ENCODE measurements at places on chromosomes 11 and 22.
A peak's percentile ranks its signal among the peaks of the same experiment; 100 is the strongest.

DNA sequence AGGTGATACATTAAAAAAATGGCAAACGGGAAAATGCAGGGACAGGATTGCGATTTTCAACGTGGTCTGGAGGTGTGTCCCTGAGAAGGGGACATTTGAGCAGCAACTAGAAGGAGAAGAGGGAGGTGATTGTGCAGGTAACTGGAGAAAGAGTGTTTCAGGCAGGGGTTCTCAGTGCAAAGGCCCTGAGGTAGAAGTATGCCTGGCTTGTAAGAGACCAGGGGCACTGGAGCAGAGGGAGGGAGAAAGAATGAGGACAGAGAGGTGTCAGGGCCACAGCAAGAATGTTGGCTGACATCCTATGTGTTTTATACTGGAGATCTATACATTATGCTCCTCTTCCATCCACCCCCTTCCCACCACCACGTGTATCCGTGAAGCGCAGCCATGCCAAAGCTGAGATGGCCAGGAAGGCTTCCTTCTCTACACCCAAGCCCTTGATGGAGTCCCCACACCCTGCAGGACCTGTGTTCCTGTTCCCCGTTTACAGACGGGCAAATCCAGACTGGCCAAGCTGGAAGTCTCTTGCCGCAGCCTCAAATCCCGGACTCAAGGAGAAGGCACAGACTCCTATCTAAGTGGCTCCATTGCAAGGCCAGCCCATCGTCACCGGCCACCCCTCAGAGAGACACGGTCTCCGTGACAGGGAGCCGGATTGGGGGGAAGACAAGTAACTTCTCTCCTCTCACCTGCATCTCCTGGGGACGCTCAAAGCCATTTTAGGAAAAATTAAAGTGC is 416.1 kb downstream of the MN1 start:
- no peak for DNase-seq

GRCh38 chr11:12284316-12285050 is 92.9 kb upstream of the PARVA start:
- DNase-seq: no peak

GRCh38 chr22:35608088-35608487 is 9.0 kb downstream of the MB start:
- DNase-seq: no peak

DNA sequence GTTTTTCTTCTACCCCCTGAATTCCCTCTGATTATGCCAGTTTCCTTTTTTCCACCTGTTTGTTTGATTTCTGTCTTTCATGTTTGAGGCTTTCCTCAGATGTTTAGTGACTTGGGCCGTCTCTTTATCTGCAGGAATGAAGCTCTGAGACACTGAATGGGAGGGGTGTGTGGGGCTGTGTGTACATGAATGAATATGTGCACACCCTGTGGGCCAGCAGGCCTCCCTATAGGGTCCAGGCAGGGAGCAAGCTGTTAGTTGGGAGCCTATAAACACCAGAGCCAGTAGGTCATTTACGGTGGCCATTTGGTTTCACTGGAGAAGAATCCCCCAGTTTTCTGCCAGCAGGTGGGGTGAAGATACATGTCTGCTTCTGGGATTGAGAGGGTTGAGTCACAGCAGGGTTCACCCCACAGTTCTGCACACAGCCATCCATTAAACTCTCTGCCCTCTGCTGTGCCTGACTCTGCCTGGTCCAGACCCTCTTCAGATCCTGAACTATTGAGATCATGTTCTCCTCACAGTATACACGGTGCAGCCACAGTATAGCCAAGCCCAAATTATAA is 34.8 kb downstream of the BARX2 start:
- DNase-seq: no peak

GRCh38 chr11:8694137-8694536 is 11.5 kb downstream of the RPL27A start:
- DNase-seq: no peak

- DNase-seq: no peak
These were observed 1.6 kb downstream of the CD59 start for GRCh38 chr11:33734441-33735270.

GRCh38 chr11:75219869-75220268 is 20.7 kb upstream of the TPBGL start:
- DNase-seq: no peak

DNA sequence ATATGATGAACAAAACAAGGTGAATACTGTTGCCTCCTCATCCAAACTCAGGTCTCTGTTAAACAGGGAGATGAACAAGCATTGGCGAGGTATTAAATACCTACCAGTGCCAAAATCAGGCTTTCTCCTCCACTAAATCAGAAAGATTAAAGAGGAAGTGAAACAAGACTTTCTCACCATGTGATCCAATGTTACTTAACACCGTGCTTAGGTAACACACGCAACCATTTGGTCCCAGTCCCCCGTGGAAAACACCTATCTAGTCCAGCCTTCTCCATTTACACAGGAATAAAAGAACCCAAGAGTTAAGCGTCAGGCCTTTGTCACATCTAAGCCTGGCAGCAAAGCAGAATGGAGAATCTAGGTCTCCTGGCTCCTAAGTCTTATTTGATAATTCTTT is 34.5 kb downstream of the TENM4 start:
- DNase-seq: no peak

DNA sequence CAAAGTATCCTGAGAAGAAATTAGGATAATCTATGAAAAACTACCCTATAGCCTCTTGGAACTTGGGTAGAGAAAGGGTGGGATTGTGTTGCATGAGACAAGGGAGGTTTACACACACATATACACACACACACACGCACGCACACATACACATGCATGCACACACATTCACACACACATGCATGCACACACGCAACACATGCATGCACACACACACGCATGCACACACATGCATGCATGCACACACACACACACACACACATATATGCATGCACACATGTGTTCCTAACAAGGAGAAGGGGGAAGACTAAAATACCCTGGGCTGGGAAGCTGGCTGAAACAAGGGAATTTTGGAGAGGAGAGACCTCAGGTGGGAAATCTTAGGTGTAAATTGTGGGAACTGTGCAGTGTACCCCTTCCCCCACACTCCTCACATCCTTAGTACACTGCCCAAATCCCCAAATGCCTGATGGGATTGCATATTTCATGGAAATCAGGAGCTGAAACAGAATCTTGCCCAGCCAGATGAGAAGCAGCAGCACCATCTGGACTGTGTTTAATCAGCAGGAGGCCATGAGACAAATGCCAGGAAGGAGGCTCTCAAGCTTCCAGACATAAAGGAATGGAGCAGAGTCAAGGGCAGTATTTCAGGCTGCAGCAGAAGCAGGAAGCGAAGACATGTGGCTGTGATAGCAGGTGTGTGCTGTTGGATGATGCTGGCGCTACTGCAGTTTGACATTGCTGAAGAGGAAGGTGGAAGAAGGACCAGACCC is 14.6 kb upstream of the POLD3 start:
- no peak for DNase-seq

DNA sequence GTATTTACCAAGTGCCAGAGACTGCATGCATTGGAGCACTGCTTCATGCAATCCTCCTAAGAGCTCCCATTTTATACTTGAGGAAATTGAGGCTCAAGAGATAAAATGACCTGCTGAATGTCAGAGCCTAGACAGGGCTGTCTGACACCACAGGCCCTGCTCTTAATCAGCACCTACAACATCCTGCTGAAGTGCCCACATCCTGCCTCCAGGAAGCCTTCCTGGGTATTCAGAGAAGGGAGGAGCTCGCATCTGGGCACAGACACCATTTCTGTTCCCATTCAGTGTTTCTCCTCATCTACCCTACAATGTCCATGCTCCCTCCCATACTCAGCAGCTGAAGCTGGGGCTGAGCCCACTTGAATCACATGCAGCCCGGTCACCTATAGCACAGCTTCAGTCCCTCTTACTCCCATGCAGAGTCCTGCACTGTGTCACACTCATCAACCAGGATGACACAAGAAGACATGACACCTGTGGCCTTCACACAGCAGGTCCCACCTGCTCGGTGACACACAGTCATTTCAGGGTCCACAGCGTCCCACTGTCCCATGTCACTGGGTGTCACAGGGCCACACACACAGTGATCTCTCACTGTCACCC is 53.1 kb downstream of the PDE2A start:
- DNase-seq: peak; percentile 6

DNA sequence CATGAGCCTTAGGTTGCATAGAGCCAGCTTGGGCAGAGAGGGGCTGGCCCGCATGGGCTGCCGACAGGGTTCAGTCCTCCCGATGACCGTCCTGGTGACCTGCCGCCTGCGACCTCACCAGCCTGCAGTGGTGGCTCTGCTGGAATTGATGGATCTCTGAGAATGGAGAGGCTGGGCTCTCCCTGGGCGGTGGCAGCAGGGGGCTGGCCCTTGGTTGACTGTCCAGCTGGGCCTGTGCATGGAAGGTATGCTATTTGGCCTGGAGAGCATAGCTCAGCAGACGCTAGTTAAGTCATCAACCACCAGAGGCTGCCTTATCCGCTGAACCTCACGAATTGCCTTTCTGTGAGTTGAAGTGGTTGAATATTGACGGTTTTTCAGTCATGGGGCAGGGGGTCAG is 19.7 kb downstream of the GRAMD4 start:
- DNase-seq: no peak

DNA sequence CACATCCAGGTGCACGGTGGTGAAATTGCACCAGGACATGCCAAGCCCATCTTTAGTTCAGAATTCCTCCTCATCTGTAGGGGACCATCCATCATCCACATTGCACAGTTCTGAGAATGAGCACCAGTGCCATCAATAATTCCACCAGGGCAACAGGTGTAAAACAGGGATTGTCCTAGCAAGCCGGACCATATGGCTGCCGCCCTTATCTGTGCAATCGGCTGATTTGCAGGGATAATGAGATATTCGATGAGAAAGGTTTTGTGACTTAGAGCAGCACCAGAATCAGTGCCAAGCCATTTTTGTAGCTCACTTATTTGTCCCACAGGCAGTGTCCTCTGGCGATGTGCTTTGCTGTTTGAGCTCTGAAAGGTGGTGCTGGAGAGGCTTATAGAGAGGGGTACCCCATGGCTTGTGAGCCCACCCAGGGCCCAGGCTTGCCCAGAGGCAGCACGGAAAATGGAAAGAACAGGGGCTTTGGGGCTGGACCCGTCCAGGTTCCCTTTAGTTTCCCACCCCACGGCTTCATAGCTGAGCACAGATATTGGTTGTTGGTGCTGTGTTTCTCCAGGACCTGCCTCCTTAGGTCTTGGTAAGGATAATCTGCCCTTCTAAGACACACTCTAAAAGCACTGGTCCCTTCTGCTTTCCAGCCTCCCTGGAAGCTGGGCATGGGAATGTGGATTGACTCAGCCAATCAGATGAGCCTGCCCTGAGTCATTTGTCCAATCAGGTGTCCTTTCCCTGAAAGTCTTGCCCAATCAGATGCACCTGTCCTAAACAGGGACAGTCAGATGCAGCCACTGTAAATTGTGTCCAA is 84.0 kb upstream of the SHANK2 start:
- DNase-seq: no peak

- no peak for DNase-seq
These were observed 221.4 kb downstream of the C11orf91 start for GRCh38 chr11:33479231-33479630.

- no peak for DNase-seq
These were observed 1343.7 kb downstream of the BRD1 start for GRCh38 chr22:48483764-48484528.
